HS-27A (cell line): ENCODE measurements at places on chromosomes 6 and 20.

GRCh38 chr6:41939176-41939847 lies 2.3 kb downstream of the CCND3 start:
- DNase-seq = no peak

- no peak for DNase-seq
Measured at GRCh38 chr6:15265787-15266186, 19.9 kb downstream of the JARID2 start.

- no peak for DNase-seq
Measured at GRCh38 chr6:330948-331347, 38.7 kb downstream of the DUSP22 start.

- DNase-seq = no peak
Measured at GRCh38 chr6:73030257-73030656, 195.0 kb downstream of the KHDC1L start.

GRCh38 chr6:89689732-89690131 lies 51.2 kb upstream of the LYRM2 start:
- DNase-seq = no peak

GRCh38 chr6:35260591-35261570 lies 1.3 kb downstream of the ZNF76 start:
- no peak for DNase-seq

- no peak for DNase-seq
Measured at GRCh38 chr6:143141442-143141841, 80.8 kb downstream of the AIG1 start.

DNA sequence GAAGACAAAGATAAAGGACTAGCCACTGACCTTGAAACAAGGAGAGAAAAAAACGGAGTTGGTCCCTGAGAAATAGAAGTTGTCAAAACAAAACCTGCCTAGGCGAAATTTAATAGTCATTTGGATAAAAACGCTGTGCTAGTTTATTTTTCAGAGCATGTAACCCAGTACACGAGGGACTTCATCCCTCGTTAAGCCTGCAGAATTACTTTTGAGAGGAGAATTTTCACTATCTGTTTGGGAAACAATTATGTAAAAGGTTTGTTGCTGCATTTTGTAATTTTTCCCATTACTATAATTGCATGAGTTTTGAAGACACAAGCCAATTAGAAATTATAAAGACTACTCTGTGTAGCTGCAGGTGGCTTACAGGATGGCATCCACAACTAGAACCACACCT lies 71.6 kb upstream of the MAP3K7 start:
- no peak for DNase-seq

DNA sequence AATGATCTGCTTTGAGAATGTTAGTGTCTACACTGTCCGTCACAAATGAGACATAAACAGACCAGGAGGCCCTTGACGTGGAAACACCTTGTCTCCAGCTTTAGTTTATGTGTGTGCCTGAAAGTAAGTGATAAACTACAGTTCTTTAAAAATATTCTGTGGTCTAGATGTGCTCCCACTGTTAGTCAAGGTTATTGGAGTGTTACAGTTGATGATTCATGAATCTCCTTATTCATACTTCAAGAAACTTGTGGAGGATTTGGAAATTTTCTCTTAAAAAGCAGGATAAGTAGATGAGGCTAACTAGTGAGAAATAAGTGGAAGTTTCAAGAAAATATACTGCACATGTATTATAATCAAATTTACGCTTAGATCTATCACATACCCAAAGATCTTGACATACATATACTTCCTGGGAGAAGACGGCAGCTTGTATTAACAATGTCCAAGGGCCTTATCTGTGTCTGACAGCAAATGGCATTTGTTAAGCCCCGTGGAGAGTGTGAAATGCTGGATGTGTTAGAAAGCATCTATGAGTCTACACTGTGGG lies 90.5 kb upstream of the MBOAT1 start:
- DNase-seq = no peak

DNA sequence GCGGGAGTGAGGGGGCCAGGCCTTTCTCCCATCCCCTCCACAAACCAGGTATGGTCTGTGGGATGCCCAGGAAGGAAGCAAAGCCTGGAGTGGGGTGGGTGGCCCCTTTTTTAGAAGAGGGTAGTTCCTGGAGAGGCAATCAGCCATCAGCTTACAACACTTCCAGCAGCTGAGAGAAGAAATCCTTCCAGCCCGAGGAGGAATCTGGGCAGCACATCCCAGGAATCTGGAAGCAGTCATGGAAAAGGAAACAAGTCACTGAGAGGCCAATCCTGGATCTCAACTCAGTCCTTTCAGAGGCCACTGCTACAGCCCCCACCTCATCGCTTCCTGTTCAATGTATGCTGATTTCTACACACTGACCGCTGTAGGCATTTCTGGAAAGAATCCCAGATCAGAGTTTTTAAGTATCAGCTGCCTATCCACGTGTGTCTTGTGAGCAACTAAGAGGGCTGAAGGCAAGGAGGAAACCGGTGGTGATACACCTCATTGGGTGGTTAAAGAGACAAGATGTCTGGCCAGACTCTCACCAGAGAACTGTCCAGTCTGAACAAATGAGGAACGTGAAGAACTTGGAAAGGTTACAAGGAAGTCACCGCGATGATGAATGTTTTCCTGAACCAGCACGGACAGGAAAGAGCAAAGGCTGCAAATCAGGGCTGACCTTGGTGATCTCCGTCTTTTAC lies 92.9 kb upstream of the SHLD1 start:
- no peak for DNase-seq

GRCh38 chr6:159440911-159441703 lies 251.9 kb downstream of the SOD2 start:
- no peak for DNase-seq

DNA sequence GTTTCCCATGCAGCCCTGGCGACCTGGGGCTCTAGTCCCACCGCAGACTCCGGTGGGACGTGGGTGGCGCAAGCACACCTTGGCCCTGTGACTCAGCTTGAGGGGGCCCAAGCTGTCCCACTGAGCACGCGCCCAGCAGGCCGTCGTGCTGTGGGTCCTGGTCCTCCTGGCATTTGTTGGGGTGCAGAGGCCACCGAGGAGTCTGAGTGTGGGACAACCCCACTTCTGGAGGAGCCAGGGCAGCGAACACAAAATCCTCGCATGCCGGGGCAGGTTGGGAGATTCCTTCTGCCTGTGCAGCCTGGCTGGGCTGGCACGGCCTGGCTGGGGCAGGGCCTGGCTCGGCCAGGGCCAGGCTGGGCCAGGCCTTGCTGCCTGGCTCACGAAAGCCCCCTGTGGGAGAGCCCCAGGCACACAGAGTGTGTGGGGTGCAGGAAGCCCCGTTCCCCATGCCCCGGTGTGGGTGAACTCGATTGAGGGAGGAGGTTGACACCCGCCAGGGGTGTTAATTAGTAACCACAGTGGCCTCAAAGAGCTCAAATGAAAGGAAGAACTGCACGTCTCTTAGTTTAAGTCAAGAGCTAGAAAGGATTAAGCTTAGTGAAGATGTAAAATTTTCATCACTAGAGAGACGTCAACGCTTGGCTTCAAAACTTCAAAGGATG lies 1808.5 kb upstream of the DEFB115 start:
- DNase-seq = no peak

DNA sequence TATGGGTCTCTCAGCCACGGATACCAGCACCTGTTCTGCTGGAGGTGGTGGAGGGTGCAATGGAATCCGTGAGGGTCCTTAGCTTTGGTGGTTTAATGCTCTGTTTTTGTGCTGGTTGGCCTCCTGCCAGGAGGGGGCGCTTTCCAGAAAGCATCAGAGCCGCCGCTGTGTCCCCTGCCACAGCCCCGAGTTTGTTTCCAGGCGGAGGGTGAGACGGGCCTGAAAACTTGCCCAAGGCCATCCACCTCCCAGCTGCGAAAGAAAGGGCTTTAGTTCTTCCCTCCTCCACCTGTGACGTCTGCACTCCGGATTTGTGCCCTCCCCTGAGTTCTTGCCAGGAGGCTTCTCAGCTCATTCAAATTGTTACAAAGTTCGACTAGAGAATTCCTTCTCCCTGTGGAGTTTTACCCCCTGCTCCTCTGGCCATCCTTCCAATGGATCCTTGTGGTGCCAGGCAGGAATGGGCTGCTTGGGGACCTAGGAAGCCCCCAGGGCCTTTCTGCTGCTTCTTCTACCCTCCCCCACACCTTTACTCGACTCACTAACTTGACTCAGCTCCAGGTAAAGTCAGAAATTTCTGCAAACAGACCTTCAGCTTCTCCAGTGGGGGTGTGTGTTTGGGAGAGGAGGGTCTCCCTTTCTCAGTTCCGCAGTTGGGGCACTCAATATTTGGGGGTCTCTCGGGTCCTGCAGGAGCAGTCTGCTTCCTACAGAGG lies 873.7 kb downstream of the KIF16B start:
- DNase-seq = no peak
